Endothelial cell of umbilical vein (primary cell): ENCODE measurements at places on chromosomes 12 and 14. TPM values are rescaled to one million over a fixed set of nuclear protein-coding genes. Genes with fewer than 3 reads are reported as not detected.

The SPTB gene
- total RNA-seq, result 0.07 TPM in 1 of 2 replicates, not detected in the other

- no peaks in the 10 kb centered on the region for H3K27me3 ChIP-seq
- no peaks in the 10 kb centered on the region for H3K4me1 ChIP-seq
- no peak overlapping the region for H3K4me3 ChIP-seq
- no peak overlapping the region for H3K27ac ChIP-seq
- H3K36me3 ChIP-seq, result no peaks in the 10 kb centered on the region
Measured at GRCh38 chr14:92937051-92937937, 14.3 kb downstream of the CHGA start.

The TMEM229B gene
- 0.28 TPM in 1 of 2 replicates, not detected in the other for total RNA-seq

GRCh38 chr12:13564266-13564810 is 367.8 kb downstream of the EMP1 start:
- DNase-seq, result no peak
- no peaks in the 10 kb centered on the region for H3K4me1 ChIP-seq
- H3K4me3 ChIP-seq, result no peak overlapping the region

GRCh38 chr12:91967590-91967989 is 178.1 kb downstream of the BTG1 start:
- DNase-seq, result no peak
- H3K4me1 ChIP-seq, result no peaks in the 10 kb centered on the region
- no peak overlapping the region for H3K27ac ChIP-seq
- no peaks in the 10 kb centered on the region for H3K36me3 ChIP-seq

DNA sequence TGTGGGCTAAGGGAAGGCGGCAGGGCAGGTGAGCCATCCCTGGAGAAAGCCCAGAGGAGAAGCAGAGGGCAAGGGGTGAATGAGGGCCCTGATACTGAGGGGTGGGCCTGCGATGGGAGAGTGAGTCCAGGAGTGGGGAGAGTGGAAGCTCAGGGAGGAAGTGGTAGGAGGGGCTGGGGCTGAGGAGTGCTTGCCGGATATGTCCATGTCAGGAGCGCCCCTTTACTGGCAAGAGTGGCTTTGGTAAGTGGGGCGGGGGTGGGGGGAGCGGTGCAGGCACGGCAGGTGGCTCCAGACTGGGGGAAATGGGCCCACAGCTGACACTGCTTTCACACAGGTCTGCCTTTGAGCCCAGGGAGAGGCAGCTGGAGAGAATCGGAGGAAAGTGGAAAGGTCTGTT is 86.4 kb upstream of the GPR68 start:
- no peak overlapping the region for H3K4me3 ChIP-seq
- no peaks in the 10 kb centered on the region for H3K27me3 ChIP-seq
- no peaks in the 10 kb centered on the region for H3K36me3 ChIP-seq
- DNase-seq, result no peak
- peaks cover 24% of the 10 kb centered on the region for H3K4me1 ChIP-seq
- H3K27ac ChIP-seq, result no peak overlapping the region

GRCh38 chr14:19917243-19917642 is 3.2 kb upstream of the OR4K5 start:
- H3K36me3 ChIP-seq, result no peaks in the 10 kb centered on the region
- no peaks in the 10 kb centered on the region for H3K27me3 ChIP-seq
- H3K4me1 ChIP-seq, result no peaks in the 10 kb centered on the region
- DNase-seq, result no peak
- H3K27ac ChIP-seq, result no peak overlapping the region
- no peak overlapping the region for H3K4me3 ChIP-seq

DNA sequence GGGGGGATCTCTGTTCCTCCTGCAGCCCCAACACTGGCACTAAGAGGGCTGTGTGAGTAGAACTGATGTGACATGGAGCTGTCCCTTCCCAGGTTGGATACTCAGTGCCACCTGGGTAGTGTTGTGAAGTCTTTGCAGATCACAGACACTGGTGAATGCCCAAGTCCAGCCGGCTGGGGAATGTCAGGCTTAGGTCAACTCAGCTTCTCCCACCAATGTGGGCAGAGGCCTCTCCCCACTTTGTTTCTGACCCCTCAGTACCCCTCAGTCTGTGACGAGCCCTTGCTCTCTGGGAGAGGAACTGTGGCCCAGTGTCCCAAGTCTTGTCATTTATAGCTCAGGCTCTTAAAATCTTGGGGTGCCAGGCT is 11.3 kb downstream of the SLC25A29 start:
- no peak overlapping the region for H3K27ac ChIP-seq
- H3K27me3 ChIP-seq, result no peaks in the 10 kb centered on the region
- DNase-seq, result no peak
- no peaks in the 10 kb centered on the region for H3K36me3 ChIP-seq

DNA sequence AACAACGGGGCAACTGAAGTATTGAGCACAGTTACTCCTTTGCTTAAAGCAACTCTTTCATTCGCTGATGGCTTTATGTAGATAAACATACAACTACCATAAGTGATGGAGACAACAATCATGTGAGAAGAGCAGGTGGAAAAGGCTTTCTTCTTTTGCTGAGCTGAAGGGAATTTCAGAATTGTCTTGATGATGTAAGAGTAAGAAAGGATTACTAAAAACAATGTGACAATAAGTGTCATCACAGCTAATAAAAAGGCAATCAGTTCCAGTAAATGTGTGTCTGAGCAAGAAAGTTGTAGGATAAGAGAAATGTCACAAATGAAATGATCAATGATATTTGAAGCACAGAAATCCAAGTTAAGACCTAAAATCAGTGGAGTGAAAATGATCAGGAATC is 647 bp downstream of the OR6C70 start:
- no peaks in the 10 kb centered on the region for H3K27me3 ChIP-seq
- no peaks in the 10 kb centered on the region for H3K4me1 ChIP-seq
- no peak overlapping the region for H3K27ac ChIP-seq

GRCh38 chr12:76799362-76799761 is 35.4 kb downstream of the ZDHHC17 start:
- no peaks in the 10 kb centered on the region for H3K27me3 ChIP-seq
- H3K27ac ChIP-seq, result no peak overlapping the region
- no peak overlapping the region for H3K4me3 ChIP-seq
- no peak for DNase-seq

- H3K4me1 ChIP-seq, result no peaks in the 10 kb centered on the region
- H3K4me3 ChIP-seq, result no peak overlapping the region
- no peaks in the 10 kb centered on the region for H3K36me3 ChIP-seq
Measured at GRCh38 chr12:29676676-29677075, 107.1 kb downstream of the TMTC1 start.

The DEGS2 gene
- total RNA-seq, result not detected in 2 replicates

- H3K4me3 ChIP-seq, result no peak overlapping the region
- H3K27me3 ChIP-seq, result no peaks in the 10 kb centered on the region
- no peak for DNase-seq
- H3K4me1 ChIP-seq, result no peaks in the 10 kb centered on the region
- H3K27ac ChIP-seq, result no peak overlapping the region
Measured at GRCh38 chr12:4292341-4293073, 18.9 kb downstream of the CCND2 start.

The PRR4 gene
- 2.4 and 2.8 TPM in 2 replicates for total RNA-seq

DNA sequence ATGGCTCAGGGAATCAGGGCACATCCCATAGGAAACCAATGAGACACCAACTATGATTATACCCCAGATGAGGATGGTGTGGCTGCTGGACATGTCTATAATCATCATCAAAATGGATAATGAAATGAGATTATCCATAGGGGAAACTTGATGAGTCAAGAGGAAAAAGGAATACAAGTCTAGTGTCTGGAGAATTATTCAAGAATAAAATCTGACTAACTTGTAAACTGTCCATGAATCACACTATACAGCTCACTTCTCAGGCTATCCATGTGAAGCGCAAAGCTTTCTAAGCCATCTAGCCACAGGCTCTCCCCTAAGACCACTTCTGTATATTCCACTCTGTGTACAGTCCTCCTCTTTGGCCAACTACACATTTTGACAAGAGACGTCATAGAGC is 52.5 kb downstream of the DUSP16 start:
- no peak overlapping the region for H3K27ac ChIP-seq
- no peak for DNase-seq
- H3K36me3 ChIP-seq, result no peaks in the 10 kb centered on the region
- no peak overlapping the region for H3K4me3 ChIP-seq
- H3K4me1 ChIP-seq, result peaks cover 16% of the 10 kb centered on the region
- H3K27me3 ChIP-seq, result no peaks in the 10 kb centered on the region

GRCh38 chr12:123614110-123614509 is 12.2 kb downstream of the DDX55 start:
- DNase-seq, result no peak
- peaks cover 31% of the 10 kb centered on the region for H3K36me3 ChIP-seq
- H3K27me3 ChIP-seq, result no peaks in the 10 kb centered on the region
- H3K27ac ChIP-seq, result no peak overlapping the region
- no peak overlapping the region for H3K4me3 ChIP-seq

GRCh38 chr14:55332654-55333570 is 61.7 kb downstream of the FBXO34 start:
- no peak overlapping the region for H3K4me3 ChIP-seq
- H3K27me3 ChIP-seq, result no peaks in the 10 kb centered on the region
- H3K27ac ChIP-seq, result no peak overlapping the region
- H3K4me1 ChIP-seq, result no peaks in the 10 kb centered on the region
- no peak for DNase-seq
- H3K36me3 ChIP-seq, result no peaks in the 10 kb centered on the region

The TMCC3 gene
- total RNA-seq, result 30.4 and 45.7 TPM in 2 replicates

DNA sequence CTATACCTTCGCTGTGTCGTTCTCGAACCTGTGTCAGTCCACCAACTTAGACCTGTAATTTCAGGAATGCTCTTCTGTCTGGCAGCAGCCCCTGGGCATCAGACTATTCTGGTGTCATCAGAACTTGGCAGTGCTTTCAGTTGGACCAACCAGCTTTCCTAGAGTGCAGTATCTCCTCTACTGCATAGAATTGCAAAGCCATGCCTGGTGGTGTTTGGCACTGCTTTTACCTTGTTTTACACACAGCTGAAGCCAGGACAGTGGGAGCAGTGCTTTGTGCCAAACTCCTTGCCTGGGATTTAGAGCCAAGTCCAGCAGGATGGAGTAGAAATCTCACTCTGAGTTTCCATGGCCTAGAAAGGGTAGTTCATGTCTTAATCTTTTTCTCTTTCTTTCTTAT is 1.5 kb downstream of the FLVCR2 start:
- H3K36me3 ChIP-seq, result no peaks in the 10 kb centered on the region
- peaks cover 11% of the 10 kb centered on the region for H3K4me1 ChIP-seq
- no peaks in the 10 kb centered on the region for H3K27me3 ChIP-seq
- H3K27ac ChIP-seq, result no peak overlapping the region
- no peak for DNase-seq

The TAS2R31 gene
- total RNA-seq, result 3.2 and 4.3 TPM in 2 replicates

- no peak overlapping the region for H3K4me3 ChIP-seq
- H3K27me3 ChIP-seq, result no peaks in the 10 kb centered on the region
- peak overlapping the region; percentile 23 for H3K27ac ChIP-seq
- H3K36me3 ChIP-seq, result no peaks in the 10 kb centered on the region
- peaks cover 43% of the 10 kb centered on the region for H3K4me1 ChIP-seq
Measured at GRCh38 chr14:103401223-103402214, 16.3 kb downstream of the MARK3 start.

DNA sequence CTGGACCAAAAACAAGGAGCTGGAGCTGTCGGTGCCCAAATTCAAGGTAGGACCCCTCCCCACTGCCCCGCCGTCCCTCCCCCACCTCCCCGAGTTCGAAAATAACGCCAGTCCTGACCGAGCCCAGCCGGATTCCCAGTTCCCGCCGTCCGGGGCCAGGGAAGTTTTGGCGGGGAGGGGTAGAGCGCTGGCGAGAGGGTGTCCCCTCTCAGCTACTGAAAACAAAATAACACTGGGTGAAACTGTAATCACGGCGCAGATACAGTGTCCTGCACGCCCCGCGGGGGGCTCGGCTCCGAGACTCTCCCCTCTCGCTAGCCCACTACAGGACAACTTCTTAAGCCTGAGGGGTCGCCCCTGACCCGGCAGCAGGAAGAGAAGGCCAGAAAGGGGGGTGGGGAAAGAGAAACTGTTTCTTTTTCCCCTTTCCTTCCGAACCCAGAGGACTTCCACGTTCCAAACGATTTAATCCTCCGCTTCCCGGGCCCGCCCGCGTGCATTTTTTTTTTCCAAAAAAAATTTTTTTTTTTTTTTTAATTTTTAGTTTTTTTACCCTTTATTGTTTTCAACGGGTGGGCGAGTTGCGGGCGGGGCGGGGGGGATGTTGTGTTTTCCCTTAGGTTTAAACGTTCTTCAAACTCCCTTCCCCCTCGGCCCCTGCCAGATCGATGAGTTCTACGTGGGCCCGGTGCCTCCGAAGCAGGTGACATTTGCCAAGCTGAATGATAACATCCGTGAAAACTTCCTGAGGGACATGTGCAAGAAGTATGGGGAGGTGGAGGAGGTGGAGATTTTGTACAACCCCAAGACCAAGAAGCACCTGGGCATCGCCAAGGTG is 1.6 kb downstream of the SETD1B start:
- peaks cover 24% of the 10 kb centered on the region for H3K4me1 ChIP-seq
- H3K27me3 ChIP-seq, result no peaks in the 10 kb centered on the region
- DNase-seq, result peak; percentile 37
- peak overlapping the region; percentile 79 for H3K4me3 ChIP-seq

DNA sequence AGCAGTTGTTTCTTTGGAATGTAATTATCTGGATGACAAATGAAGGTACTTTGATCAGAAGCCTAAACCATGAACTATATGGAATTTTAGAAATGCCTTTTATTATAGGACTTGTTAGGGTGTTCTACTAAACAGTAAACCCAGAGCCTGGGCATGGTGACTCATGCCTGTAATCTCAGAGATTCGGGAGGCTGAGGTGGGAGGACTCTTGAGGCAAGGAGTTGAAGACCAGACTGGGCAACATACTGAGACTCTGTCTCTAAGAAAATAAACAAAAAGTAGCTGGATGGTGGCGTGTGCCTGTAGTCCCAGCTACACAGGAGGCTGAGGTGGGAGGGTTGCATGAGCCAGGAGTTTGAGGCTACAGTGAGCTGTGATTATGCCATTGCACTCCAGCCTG is 23.9 kb downstream of the PALS1 start:
- no peak overlapping the region for H3K4me3 ChIP-seq
- H3K27me3 ChIP-seq, result no peaks in the 10 kb centered on the region
- peaks cover 17% of the 10 kb centered on the region for H3K4me1 ChIP-seq
- no peak for DNase-seq
- H3K36me3 ChIP-seq, result no peaks in the 10 kb centered on the region
